ENCODE measurements at places on chromosomes 4 and X.

DNA sequence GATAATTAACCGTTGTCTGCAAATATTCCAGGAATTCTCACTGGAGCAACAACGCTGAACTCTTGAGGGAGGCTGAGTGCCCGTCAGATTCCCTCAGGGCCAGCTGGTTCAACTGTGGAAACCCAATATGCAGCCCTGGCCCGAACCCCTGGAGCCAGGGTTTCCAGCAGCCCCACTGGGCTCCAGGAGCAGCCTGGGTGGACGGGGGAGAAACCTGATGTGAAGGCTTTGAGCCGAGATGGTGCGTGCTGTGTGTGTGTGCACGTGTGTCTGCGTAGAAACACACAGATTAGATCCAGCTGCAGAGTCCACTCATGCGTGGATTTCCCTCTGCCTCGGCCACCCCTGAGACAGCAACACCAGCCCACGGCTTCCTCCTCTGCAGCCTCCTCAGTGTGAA lies 19.4 kb upstream of the SLC25A6 start:
- DNase-seq: no peak

GRCh38 chr4:41212616-41213203 lies 1.6 kb downstream of the APBB2 start:
- DNase-seq: no peak

- no peak for DNase-seq
Measured at GRCh38 chr4:20658456-20658855, 41.8 kb upstream of the PACRGL start.

DNA sequence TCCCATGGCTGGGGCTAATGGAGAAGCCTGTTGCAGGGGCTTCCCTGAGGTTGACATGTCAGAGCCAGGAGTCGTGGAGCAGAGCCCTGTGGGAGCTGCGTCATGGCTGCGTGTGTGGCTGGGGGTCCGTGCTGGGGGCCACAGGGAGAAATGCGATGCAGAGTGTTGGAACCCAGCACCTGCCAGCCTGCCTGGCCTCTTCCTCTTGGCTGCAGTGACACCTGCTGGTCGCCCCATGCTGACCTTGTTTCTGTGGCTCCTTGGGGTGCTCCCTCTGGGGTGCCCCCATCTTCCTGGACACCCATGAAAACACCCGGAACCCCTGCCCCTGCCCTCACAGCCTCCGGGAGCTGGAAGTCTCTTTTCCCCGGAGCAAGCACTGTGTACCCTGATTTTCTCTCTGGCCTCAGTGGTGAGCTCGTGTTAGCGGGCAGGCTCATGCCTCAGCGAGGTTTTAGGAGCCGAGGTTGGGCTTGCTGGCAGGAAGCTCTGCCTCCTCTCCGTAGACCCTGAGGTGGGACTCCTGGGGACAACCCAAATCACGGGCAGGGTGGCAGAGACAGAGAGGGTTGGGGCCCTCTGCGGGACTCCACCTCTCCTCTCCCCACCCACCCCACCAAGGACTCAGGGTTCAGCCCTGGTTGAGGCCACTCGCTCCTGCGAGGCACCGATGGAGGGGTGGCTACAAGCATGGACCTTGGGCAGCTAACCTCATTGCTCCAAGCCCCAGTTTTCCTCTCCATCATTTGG lies 103.7 kb downstream of the SORCS2 start:
- no peak for DNase-seq

DNA sequence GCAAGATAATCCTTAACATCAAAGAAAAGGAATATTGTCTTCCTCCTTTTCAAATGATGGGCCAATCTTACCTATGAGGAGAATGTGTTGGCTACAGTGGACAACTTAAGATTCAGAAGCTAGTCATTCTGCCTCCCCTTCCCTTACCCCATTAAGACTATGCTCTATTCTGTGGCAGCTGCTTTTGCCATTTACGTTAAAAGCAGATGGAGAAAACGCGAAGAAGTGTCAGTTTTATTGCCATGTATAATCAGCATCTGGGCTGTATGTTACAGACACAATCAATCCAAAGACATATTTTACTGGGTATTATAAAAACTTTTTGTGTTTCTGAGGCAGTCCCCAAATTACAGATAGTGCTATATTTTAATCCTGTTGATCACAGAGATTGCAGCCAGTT lies 196.1 kb upstream of the PACRGL start:
- DNase-seq: no peak

- no peak for DNase-seq
Measured at GRCh38 chrX:68672581-68673318, 25.3 kb downstream of the STARD8 start.

- no peak for DNase-seq
Measured at GRCh38 chrX:154436983-154437752, at the start of gene GDI1. TSS of gene GDI1 (plus strand) at chrX:154437154. CDS start at chrX:154437255, 101 bp downstream.

GRCh38 chr4:184942444-184943425 lies 75.6 kb upstream of the HELT start:
- no peak for DNase-seq

Data from stimulated activated CD4-positive, alpha-beta T cell treated with anti-CD3 and anti-CD28 coated beads, TNF-alpha, amount 100 ng/mL, for 24 hours (primary cell).